Glutamatergic neuron (in vitro differentiated cells): ENCODE measurements at places on chromosomes 7 and 10. TPM values are rescaled to one million over a fixed set of nuclear protein-coding genes. Genes with fewer than 3 reads are reported as not detected.

- DNase-seq, result no peak
Observed at GRCh38 chr7:105878746-105879605, 2.6 kb upstream of the ATXN7L1 start.

The ACSL5 gene
- not detected for total RNA-seq

DNA sequence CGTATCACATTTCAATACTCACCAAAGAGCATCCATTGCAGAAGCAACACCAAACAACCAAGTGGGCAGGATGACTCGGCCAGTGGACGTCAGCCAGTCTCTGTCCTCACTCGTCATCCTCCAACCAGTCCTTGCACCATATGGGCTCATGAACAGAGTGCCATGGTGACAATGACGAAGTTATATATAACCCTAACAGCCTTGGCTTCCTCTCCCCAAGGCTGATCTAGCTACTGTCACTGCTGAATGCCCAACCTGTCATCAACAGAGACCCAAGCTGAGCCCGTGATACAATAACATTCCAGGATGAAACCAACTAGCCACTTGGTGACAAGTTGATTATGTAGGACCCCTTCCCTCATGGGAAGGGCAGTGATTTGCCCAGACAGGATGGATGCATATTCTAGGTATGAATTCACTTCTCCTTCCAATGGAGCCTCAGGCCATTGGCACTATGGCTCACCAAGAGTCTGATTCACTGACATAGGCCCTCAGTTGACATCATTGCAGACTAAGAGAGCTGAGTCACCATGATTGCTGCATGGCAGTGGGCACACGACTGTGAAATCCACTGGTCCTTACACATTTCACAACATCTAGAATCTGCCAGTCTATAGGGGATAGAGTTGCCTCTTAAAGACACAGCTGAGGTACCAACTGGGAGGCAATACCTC is 26.3 kb upstream of the PPIF start:
- DNase-seq, result no peak

GRCh38 chr7:27151931-27152815 is at the start of gene HOXA3:
Gene HOXA3, minus strand, starts transcription at chr7:27152583. Its CDS starts 41,943 bp downstream, at chr7:27110640.
- DNase-seq, result no peak

- no peak for DNase-seq
Observed at GRCh38 chr10:86651021-86651471, 3.3 kb upstream of the OPN4 start.

DNA sequence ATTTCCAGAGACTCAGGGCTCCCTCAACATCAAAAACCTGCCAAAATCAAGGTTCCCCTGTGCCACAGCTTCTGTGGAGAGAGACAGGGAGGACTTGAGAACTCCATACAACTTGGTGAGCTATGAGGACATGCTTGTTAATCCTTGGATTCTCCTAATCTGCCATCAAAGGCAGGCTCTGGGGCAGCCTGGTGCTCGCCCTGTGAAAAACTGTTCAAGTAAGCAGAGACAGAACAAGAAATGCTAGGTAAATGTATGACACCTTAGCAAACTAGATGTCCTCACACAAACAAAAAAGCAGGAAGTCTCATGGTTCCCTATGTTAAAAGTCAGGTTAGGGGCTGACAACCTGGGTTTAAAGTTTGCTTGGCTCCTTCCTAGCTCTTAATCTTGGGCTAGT is 73.6 kb downstream of the ANK3 start:
- DNase-seq, result no peak

DNA sequence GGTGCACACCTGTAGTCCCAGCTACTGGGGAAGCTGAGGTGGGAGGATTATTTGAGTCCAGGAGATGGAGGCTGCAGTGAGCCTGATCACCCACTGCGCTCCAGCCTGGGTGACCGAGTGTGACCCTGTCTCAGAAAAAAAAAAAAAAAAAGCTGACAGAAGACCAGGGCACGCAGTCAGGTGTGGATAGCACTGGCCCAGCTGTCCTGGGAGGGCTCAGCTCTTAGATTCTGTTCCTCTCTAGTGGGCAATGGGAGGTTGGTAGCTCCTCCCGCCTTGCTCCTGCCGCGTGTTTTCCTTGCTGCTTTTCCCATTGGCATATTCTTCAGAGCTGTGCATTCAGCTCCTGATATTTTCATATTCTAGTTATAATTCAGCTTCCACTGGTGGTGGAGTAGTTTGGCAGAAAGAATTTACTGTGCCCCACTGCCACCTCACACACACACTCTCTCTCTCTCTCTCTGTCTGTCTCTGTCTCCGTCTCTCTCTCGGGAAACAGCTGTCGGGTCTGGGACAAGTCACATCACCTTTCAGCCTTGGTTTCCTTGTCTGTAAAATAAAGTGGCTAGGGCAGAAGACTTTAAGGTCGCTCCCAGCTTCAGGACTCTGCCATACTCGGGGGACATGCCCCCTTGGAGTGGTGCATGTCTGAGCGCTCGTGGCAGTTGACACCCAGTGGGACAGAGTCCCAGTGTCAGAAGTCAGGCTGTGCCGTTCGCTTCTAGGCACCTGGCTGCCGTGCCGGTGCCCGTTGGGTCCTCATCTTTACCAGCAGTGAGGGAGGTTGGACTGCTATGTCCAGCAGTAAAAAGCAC is 25.9 kb upstream of the ANKRD2 start:
- no peak for DNase-seq

DNA sequence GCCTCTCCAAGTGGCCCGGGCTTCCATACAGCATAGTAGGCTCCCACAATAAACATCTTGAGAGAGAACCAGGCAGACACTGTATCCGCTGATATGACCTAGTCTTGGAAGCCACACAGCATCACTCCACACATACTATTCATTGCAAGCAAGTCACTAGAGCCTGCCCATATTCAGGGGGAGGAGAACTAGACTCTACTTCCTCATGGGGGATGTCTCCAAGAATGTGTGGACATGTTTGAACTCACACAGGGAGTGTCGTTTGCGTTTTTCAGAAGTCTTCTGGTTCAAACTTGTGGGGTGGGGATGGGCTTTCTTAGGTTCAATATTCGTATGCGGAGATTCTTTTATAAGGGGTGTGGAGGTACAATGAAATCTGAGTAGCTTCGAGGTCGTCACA is 232.6 kb upstream of the HABP2 start:
- no peak for DNase-seq

The AASS gene
- total RNA-seq, result 37.0 TPM

The ANKRD30A gene
- not detected for total RNA-seq

GRCh38 chr10:133167693-133168616 is 7.9 kb downstream of the KNDC1 start:
- no peak for DNase-seq

- no peak for DNase-seq
Observed at GRCh38 chr7:16684935-16685334, 39.0 kb downstream of the BZW2 start.

The CARD11 gene
- total RNA-seq, result 1.4 TPM

The ZNF365 gene
- total RNA-seq, result 0.76 TPM

The POU6F2 gene
- 34.7 TPM for total RNA-seq

- DNase-seq, result no peak
Observed at GRCh38 chr10:8229153-8229552, 174.7 kb downstream of the GATA3 start.

The GPAM gene
- 13.8 TPM for total RNA-seq

The ACHE gene
- total RNA-seq, result 30.0 TPM

GRCh38 chr10:12041766-12042408 is 722 bp downstream of the UPF2 start:
- DNase-seq, result no peak

The ADRA2A gene
- total RNA-seq, result 0.32 TPM

- DNase-seq, result no peak
Observed at GRCh38 chr10:20898866-20899535, 1.9 kb upstream of the NEBL start.

DNA sequence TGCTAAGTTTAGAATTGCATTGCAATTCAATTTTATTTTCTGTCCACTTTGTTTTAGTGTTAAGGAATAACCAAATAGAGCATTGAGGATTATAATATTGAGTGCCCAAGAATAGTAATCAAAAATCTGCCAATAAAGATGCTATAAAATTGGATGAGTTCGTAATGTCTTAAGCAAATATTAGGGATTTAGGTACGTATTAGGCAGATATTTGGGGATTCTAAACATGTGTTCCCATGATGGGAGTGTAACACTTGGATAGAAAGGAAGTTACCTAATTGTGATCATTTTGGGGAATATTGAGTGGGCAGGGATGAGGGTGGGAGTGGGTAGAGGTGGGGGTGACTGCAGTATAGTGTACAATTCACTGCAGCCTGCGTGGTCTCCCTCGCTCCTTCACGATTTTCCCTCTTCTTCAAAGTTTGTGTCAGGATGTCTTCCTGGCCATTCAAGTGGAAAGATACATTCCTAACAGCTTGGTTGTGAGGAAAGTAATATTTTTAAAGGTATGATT is 1.3 kb upstream of the PRKG1 start:
- no peak for DNase-seq

The RADIL gene
- 31.3 TPM for total RNA-seq

DNA sequence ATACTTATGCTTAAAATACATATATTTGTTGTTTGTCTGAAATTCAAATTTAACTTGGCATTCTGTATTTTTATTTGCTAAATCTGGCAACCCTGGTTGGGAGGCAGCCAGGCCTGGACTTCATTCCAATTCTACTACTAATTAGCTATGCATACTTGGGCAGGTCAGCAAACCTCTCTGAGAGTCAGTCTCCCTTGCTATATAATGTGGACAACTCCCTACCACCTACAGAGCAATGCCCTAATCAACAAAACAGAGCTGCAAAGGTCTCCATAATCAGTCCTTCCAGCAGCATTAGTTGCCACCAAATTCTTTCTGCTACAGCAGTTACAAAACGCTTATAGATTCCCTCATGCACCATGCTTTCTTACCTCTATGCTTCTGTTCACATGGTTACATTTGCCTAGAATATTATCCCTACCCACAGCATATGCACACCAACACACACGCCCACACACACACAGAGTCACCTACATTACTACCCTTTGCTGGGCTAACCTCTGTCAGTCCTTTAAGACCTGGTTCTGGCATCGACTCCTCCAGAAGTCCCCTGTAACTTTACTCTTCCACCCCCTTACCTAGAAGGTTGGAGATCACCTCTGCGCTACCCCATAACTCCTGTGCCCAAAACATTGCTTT is 188.7 kb downstream of the FGFR2 start:
- DNase-seq, result no peak

DNA sequence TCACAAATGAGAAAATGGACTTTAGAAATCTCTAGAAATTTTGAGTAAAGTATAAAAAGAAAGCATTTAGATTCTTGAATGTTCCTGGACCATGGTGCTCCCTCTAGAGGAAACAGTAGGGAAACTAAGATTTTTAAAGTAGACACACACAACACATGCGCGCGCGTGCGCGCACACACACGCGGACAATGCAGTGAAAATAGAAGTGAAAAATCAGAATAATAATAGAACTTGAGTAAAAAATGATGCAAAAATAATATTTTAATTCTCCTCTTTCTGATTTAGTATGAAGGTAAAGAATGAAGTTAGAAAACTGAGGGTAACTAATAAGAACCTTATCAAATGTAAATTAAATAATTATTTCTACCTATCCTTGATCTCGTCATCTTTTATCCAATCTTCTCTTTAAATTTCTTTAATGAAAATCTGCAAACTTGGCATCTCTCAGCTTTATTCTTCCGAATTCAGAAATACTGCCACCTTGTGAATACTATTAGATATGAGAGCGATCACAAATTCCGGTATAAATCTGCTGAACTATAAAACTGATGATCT is 117.0 kb upstream of the AMPH start:
- DNase-seq, result no peak

DNA sequence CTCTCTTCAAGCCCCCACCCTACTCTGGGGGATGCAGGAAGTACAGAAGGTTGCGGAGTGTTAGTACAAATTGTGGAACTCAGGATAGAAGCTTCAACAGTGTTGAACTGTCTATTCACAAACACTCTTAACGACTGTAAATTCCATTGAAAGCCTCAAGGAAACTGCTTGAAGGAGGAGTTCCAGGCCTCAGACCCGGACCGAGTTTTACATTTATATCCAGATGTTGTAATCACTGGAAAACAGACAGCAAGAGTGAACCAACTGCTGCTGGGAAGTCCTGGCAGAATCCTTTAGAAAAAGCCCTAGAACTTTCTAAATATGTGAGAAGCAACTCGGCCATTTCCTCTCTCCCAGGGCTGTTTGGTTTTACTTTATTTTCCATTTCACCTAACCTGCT is 84.1 kb upstream of the LRRC18 start:
- no peak for DNase-seq

The RBM20 gene
- 5.8 TPM for total RNA-seq

DNA sequence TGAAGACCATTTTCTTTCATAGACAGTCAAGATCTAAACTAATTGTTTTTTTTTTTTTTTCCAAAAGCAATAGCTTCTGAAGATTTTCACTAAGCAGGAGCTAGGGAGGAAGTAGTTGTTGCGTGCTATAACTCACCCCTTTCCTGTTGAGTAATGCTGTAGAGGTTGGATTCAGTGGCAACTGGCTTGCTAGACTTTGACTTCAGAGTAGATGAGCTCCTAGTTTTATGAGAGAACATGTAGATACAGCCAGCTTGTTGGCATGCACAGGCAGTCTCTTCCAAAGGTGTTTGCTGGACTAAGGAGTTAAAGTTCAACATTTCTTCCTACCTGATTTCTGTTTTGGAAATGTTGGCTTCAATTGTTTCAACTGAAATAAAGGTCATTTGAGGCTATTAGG is 66.2 kb upstream of the MXI1 start:
- DNase-seq, result no peak

The TAS2R4 gene
- 1.0 TPM for total RNA-seq
